EL (cell line): ENCODE measurements at places on chromosomes 5 and 9.

GRCh38 chr5:97834561-97834960 is 651.5 kb upstream of the RIOK2 start:
- DNase-seq = no peak

GRCh38 chr5:6181871-6182270 is 196.5 kb downstream of the MED10 start:
- no peak for DNase-seq

DNA sequence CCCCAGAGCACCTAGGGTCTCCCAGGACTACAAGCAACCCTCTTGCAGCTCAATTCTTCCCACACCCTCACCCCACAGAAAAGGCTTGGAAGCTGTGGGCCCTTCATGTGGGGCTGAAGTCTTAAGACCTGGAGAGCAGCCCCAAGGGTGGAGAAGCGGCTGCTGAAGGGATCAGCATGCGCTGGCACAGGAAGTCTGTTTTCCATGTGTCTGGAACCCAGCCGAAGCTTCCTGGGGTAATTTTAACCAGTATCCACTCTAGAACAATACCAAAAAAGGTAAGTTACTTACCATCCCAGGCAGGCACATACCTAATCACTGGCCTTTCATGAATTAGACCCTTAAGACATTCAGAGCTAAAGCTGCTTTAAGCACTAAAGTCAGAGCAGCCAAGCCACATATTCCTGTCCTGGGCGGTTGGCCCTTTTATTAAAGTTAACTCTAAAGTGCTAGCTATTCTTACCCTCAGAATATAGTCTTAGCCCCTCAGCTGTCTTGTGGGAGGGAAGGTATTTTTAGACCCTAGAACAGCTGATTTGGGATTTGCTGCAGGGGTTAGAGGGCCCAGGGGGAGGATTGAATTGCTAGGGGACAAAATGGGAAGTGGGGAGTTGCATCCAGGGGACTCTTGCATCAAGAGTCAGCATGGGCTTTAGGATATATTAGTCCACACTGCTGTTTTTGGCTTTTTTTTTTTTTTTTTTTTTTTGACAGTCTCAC is 6.9 kb downstream of the IL17B start:
- DNase-seq = no peak

DNA sequence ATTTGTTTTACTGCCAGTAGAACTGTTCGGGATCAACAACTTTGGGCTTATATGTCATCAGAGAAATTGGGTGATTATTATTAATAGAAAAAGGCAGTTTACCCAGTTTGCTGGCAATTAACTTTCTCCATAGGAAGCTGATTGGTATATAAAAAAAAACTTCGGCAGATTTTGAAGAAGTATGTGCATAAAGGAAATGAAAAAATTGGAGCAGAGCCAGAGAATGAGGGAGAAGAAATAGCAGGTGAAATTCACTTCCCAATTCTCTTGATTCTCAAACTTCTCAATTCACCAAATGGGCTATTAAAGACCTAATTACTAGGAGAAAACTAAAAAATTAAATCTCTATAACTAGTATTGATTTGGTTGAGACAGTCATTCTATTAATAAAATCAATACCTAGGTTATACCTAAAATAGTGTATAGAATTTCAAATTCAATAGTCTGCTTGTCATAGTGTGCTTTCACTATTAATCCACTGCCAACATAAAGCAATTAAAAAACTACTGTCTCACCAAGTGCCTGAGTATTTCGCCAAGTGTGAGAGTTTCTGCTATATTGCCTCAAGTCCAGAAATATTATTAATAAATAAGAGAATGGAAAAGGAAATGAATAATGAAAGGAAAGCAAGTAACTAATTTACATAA is 47.5 kb downstream of the STX17 start:
- no peak for DNase-seq
